Stimulated activated naive B cell treated with anti-CD40 and anti-IgM and Interleukin-4, amounts not matched to agents 10 μg/mL and 1 μg/mL and 100 μg/mL, for 72 hours (primary cell): ENCODE measurements at places on chromosomes 3 and 15.

GRCh38 chr3:65479990-65480389 is 558.7 kb downstream of the MAGI1 start:
- no peak overlapping the region for H3K4me3 ChIP-seq
- no peak for DNase-seq
- no peak overlapping the region for H3K27ac ChIP-seq
- H3K27me3 ChIP-seq = no peaks in the 10 kb centered on the region
- H3K4me1 ChIP-seq = no peaks in the 10 kb centered on the region
- no peaks in the 10 kb centered on the region for H3K36me3 ChIP-seq

GRCh38 chr15:40307421-40308211 is at the start of gene PLCB2:
TSS of gene PLCB2 (minus strand) at chr15:40307935. CDS start at chr15:40307672, 263 bp downstream.
- no peaks in the 10 kb centered on the region for H3K27me3 ChIP-seq
- peak within 1 kb of the TSS; percentile 96 for H3K4me3 ChIP-seq
- peak within 1 kb of the TSS; percentile 99 for H3K27ac ChIP-seq
- DNase-seq = peak; percentile 49

DNA sequence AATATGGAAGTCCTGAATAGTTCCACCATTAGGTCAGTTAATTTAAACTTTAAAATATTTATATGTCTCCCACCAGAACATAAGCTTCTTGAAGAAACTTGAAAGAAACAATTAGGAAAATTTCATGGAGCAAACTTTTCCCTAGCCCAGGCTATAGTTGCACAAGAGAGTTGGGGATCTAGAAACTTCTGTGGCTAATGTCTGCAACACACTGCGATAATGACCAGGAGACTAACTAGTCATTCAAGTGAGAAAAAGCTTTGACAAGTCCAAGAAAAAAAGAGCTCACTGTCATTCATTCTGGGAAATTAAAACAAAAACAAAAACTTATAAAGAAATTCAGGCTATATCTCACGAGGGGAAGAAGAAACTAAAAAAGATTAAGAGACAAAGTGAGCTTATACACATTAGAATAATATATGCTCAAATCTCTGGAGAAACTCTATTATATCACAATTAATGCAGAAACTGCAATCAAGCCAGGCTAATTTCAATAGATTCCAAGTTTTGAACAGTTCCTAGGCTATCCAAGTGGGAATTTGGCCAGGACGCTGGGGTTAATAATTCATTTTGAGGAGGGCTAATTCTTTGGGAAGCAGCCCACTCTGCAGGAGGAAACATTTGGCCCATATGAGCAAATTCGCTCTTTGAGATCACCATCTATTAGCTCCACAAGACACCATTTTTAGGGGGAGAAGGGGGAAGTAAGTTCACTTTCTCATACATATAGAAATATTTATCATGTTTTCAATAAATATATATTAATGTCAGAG is 134.6 kb downstream of the MEIS2 start:
- no peaks in the 10 kb centered on the region for H3K27me3 ChIP-seq
- no peaks in the 10 kb centered on the region for H3K36me3 ChIP-seq
- DNase-seq = no peak
- H3K27ac ChIP-seq = no peak overlapping the region

GRCh38 chr3:51434746-51435327 is 43.8 kb downstream of the RBM15B start:
- H3K36me3 ChIP-seq = peaks cover 22% of the 10 kb centered on the region
- peaks cover 4% of the 10 kb centered on the region for H3K4me1 ChIP-seq
- no peak overlapping the region for H3K27ac ChIP-seq
- H3K4me3 ChIP-seq = no peak overlapping the region

DNA sequence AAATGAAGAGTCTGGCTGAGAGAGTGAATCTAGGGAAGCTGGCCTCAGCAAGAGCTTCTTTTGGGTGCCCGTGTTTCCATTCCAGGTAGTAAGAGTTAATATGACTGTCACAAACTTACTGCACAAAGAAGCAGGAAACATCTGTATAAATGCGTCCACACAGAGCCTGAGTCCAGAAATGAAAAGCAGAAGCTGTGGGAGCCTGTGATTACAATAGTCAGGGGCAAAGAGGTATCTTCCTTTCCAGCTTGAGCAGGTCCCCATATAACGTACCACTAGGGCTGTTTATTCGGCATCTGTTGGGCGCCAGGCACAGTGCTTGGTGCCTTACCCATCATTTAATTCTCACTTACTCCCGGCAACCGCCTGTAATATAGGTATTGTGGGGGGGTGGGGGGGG is 40.5 kb upstream of the B3GNT5 start:
- H3K4me3 ChIP-seq = no peak overlapping the region
- DNase-seq = peak; percentile 33
- peaks cover 76% of the 10 kb centered on the region for H3K4me1 ChIP-seq
- peaks cover 8% of the 10 kb centered on the region for H3K27me3 ChIP-seq
- peaks cover 10% of the 10 kb centered on the region for H3K36me3 ChIP-seq

GRCh38 chr3:11643201-11643603 is 513 bp downstream of the VGLL4 start:
- H3K4me3 ChIP-seq = peak overlapping the region; percentile 99
- peak overlapping the region; percentile 98 for H3K27ac ChIP-seq
- no peak for DNase-seq
- H3K36me3 ChIP-seq = peaks cover 8% of the 10 kb centered on the region
- H3K4me1 ChIP-seq = peaks cover 26% of the 10 kb centered on the region

GRCh38 chr3:197205675-197206074 is 92.7 kb downstream of the DLG1 start:
- H3K36me3 ChIP-seq = peaks cover 5% of the 10 kb centered on the region
- no peak overlapping the region for H3K27ac ChIP-seq
- H3K27me3 ChIP-seq = no peaks in the 10 kb centered on the region
- H3K4me1 ChIP-seq = peaks cover 65% of the 10 kb centered on the region
- DNase-seq = no peak

DNA sequence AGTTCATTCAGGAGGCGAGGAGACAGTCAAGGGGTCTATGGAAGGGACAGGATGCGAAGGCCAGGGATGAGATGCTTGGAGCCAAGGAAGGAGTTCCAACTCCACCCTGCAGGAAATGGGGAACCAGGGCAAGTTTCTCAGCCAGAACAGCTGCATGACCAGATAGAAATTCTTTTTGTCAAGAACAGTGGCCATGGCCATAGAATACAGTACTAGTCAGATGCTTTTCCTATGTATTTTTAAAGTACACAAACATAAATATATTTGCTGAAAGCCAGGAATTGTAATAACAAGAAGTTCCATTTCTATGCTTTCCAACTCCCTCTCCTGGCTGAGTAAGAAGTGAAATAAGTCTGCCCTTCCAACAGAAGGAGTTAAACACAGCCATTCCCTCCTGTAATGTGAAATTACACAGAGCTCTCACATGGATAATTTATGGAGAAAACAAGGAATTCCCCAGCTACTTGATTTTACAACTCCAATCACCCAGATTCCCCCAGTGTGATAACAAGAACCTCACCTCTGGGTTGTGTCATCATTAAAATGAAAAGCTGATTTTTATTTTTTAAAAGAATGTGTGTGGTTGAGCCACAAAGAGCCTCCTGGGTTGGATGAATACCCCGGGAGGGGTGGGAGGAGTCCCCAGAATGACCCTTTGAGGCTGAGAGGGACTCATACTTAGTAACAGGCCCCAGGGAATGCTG is 124.6 kb upstream of the ARHGEF3 start:
- no peak overlapping the region for H3K4me3 ChIP-seq
- peaks cover 27% of the 10 kb centered on the region for H3K4me1 ChIP-seq
- H3K27ac ChIP-seq = no peak overlapping the region

DNA sequence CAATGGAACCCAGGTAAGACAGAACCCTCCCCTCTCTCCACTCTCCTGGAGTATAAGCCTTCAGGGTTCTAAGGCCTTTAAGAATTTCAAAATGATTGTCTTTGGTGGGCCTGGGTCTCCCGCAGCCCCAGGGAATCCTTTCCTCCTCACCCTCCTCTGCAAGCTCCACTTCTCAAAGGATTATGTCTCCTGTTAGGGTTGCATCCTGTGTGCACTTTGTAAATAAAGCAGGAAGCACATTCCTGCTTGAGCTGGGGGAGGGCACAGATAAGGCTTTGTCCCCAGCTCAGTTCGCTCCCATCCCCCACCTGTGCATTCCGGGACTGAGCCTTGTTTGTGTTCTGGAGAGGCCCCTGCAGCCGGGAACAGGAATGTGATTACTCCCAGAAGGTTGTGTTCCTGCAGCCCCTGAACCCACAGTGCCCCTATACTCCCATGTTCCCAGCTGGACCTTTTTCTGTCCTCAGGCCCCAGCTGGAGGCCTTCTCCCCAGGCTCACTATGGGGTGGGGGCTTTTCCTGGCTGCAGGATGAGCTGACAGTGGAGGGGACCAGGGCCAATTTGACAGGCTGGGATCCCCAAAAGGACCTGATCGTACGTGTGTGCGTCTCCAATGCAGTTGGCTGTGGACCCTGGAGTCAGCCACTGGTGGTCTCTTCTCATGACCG is 9.5 kb downstream of the TYRO3 start:
- H3K36me3 ChIP-seq = no peaks in the 10 kb centered on the region
- no peaks in the 10 kb centered on the region for H3K4me1 ChIP-seq
- H3K27me3 ChIP-seq = peaks cover 9% of the 10 kb centered on the region
- no peak overlapping the region for H3K27ac ChIP-seq
- H3K4me3 ChIP-seq = no peak overlapping the region

- H3K27me3 ChIP-seq = no peaks in the 10 kb centered on the region
- no peak for DNase-seq
- H3K4me3 ChIP-seq = no peak overlapping the region
- H3K27ac ChIP-seq = no peak overlapping the region
- no peaks in the 10 kb centered on the region for H3K4me1 ChIP-seq
These were observed 20.2 kb upstream of the NUP210 start for GRCh38 chr3:13440204-13440817.

GRCh38 chr3:153614563-153614962 is 452.5 kb downstream of the RAP2B start:
- H3K4me3 ChIP-seq = no peak overlapping the region
- no peaks in the 10 kb centered on the region for H3K36me3 ChIP-seq
- no peak overlapping the region for H3K27ac ChIP-seq
- no peaks in the 10 kb centered on the region for H3K27me3 ChIP-seq

DNA sequence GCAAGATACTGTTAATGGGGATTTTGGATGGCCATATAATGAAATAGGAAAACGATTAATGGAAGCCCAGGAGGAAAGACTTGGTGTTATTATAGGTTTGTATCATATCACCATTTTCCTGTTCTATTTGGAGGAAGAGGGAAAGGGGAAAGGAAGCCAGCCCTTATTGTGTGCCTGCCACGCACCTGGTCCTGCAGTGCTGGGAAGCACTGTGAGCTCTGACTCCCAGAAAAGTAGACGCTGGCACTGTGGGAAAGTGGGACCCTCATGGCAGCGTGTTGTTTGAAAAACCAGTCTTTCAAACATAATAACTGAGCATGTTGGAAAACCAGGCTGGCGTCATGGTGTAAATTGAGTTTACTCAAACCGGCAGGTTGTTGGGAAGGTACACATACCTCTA is 22.0 kb downstream of the CGNL1 start:
- H3K4me3 ChIP-seq = no peak overlapping the region
- H3K27ac ChIP-seq = no peak overlapping the region
- no peak for DNase-seq
- H3K27me3 ChIP-seq = no peaks in the 10 kb centered on the region
- no peaks in the 10 kb centered on the region for H3K4me1 ChIP-seq

GRCh38 chr15:51491941-51492340 is 130.6 kb downstream of the DMXL2 start:
- DNase-seq = no peak
- no peaks in the 10 kb centered on the region for H3K36me3 ChIP-seq
- no peak overlapping the region for H3K4me3 ChIP-seq
- no peak overlapping the region for H3K27ac ChIP-seq

GRCh38 chr3:13015286-13016082 is 57.7 kb downstream of the IQSEC1 start:
- peak overlapping the region; percentile 86 for H3K4me3 ChIP-seq
- peaks cover 63% of the 10 kb centered on the region for H3K4me1 ChIP-seq
- H3K36me3 ChIP-seq = peaks cover 14% of the 10 kb centered on the region
- peak; percentile 82 for DNase-seq

GRCh38 chr3:50230794-50231125 is 5.2 kb upstream of the GNAI2 start:
- H3K4me1 ChIP-seq = peaks cover 49% of the 10 kb centered on the region
- peak overlapping the region; percentile 73 for H3K27ac ChIP-seq
- no peaks in the 10 kb centered on the region for H3K27me3 ChIP-seq

DNA sequence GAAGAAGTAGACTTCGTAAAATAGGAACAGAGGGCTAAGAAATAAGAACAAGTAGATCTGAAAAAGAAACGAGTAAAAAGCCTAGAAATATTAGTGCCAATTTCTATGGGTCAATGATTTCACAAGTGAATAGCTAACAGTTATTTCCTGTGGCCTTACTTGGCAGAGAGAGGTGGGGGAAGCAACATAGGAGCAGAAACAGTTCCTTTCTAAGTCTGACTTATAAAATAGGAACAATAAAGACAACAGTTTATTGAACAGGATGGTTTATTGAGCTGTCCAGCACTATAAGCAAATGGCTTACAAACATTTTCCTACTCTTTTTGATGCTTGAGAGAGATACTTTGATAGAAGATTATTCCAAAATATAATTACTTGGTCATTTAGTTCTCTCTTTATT is 37.9 kb downstream of the AGTR1 start:
- H3K4me1 ChIP-seq = no peaks in the 10 kb centered on the region
- no peak overlapping the region for H3K27ac ChIP-seq
- no peaks in the 10 kb centered on the region for H3K36me3 ChIP-seq
- DNase-seq = no peak

DNA sequence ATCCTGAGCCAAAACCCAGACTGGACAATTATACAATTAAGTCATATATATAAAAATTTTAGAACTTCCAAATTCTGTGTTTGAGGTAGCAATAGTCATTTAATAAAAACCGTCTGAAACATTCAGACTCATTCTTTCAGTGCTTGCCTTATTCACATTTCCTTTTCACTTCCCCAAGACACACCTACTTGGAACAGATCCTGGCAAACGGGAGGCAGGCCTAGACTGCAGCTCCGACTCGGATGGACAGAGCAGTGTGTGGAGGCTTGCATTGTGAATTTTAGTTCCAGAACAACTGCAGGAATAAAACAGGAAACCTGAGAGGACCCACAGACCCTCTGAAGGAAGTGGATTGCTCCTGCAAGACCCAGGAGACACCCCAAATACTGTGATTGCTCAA is 341.4 kb downstream of the CNTN3 start:
- H3K27me3 ChIP-seq = no peaks in the 10 kb centered on the region
- H3K4me3 ChIP-seq = no peak overlapping the region
- H3K27ac ChIP-seq = no peak overlapping the region
- H3K36me3 ChIP-seq = no peaks in the 10 kb centered on the region
- no peaks in the 10 kb centered on the region for H3K4me1 ChIP-seq

DNA sequence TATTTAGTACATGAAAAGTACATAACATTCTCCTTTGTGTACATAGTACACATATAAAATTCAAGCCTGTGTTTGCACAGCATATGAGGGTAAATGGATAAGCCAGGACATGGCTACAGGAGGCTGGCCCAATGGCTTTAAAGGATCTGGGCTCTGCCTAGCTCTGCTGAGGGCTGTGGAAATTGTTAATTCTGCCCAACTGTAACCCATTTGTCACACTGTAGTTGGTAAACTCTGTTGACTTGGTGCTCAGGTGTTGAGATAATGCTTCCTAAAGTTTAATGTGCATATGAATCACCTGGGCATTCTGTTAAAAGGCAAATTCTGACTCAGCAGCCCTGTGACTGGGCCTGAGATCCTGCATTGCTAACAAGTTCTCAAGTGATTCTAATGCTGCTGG is 196.5 kb upstream of the ZPLD1 start:
- H3K4me3 ChIP-seq = no peak overlapping the region
- H3K27ac ChIP-seq = no peak overlapping the region
- H3K4me1 ChIP-seq = peaks cover 24% of the 10 kb centered on the region
- DNase-seq = no peak
- no peaks in the 10 kb centered on the region for H3K36me3 ChIP-seq
- H3K27me3 ChIP-seq = peaks cover 11% of the 10 kb centered on the region
